ENCODE measurements at places on chromosomes 4 and X.
A peak's percentile ranks its signal among the peaks of the same experiment; 100 is the strongest.

DNA sequence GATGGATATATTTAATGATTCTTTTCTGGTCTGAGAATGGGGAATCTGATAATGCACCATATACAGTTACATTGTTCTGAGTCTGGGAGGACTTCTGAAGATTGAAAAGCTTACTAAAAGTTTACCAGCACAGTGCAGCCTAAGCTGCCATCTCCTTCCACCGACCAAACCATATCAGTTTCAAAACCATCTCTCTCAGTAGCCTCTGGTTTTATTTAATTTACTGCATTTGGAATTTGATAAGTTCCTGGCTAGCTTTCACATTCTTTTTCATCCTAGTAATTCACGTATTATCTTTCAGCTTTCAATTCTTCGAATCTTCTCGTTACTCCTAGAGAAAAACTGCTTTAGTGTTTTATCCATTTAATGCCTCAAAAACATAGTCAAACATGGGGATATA is 181.4 kb upstream of the HCCS start:
- DNase-seq = no peak

GRCh38 chr4:48490680-48491513 is 845 bp downstream of the ZAR1 start:
- no peak for DNase-seq

DNA sequence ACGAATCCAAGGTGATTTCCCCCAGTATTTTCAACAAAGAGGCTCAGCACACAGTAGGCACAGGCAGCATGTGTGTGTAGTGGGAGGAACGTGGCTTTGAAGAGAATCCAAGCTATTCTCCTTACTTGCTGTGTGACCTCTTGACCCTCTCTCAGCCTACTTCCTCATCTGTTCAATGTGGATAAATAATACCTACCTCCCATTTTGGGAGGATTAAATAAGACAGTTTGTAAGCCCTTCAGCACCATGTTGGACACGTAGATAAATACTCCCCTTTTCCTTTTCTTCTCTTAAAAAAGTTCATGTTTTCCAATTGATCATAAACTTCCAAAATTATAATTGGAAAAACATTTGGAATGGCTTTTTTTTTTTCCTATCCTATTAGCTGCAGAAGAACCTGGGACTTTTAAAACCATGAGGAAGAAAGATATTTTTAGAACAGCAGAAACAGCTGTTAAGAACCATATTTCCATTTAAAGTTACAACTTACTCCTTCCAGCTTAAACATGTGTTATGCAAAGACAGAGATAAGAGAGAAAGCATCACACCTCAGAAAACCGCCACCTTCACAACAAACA is 56.1 kb upstream of the TMEM131L start:
- no peak for DNase-seq

DNA sequence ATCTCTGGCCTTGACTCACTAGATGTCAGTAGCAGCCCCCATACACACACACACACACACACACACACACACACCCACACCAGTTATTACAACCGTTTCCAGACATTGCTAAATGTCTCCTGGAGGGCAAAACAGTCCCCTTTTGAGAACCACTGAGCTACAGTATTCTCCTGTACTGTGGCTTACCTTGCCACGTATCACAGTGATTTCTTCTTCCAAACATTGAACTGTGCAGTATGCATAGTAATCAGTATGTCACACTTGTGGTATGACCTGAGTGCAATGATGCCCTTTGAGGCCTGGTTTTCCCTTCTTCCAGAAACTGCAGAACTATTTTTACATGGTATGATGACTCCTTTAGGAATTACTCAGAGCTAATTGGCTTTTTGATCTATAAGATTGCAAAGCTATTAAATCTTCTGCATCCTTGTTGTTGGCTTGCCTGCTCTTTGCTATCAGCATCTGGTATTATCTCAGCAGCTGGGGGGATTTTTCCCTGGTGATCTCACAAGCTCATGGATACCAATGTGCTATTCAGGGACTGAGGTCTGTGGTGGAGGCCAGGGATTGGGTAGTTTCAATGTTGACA is 3.6 kb upstream of the THOC2 start:
- no peak for DNase-seq

GRCh38 chr4:99507762-99508161 is 3.1 kb upstream of the C4orf17 start:
- DNase-seq = no peak

DNA sequence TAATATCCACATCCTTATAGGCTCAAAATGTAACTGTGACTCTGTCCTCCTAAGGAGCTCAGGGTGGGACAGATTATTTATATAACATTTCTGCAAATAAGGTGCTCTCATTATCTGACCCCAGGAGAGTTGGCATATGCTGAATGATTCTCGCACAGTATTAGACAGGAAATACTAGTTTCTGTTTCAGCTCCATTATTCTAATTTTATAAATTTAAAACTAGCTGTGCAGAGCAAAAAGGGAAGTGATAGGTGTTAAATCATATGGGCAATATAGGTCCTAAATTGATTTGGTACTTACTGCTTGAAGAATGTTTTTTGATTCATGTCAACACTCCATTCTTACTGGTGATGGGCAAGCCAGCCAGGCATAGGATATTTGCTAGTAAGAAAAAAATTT is 141.5 kb downstream of the GLRA2 start:
- no peak for DNase-seq

DNA sequence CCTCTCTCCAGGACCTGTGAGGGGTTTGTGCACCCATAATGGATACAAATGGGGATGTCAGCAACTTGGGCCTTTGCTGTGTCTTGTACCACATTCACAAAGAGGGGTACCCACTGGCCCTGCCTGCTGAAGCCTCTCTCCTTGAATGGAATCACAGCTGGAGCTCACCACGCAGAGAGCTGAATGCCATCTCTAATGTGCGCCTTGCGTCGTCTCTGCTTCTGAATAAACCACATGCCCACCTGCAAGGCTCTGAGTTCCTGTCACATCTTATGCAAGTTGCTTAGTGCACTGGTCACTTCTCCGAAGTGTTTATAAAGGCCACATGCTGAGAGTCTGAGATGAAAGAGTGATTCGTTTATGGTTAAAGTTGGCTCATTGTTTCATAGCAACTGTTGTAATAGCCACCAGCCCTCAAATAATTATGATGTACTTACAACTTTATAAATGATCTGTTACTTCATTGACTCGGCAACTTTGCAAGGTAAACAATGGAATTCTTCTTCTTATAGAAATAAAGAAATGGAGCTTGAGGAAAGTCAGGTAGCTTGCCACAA is 6.2 kb upstream of the PUDP start:
- DNase-seq = no peak

DNA sequence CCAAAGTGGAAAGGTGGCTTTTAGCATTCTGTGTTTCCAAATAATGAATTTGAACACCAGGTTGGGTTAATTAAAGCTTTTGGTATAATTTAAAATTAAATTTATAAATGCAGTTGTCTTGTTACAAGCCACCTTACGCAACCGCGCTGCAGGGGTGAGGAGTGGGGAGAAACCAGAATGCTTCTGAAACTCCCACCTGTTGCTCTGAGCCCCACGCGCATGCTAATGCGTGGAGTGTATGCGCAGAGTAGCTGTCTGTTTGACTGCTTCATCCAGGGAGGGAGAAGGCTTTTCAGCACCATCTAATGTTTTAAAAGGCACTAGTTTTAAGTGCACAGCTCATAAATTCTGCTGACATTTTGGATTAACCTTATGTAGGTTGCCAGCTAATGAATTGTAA is 12.5 kb downstream of the OGT start:
- DNase-seq = no peak

DNA sequence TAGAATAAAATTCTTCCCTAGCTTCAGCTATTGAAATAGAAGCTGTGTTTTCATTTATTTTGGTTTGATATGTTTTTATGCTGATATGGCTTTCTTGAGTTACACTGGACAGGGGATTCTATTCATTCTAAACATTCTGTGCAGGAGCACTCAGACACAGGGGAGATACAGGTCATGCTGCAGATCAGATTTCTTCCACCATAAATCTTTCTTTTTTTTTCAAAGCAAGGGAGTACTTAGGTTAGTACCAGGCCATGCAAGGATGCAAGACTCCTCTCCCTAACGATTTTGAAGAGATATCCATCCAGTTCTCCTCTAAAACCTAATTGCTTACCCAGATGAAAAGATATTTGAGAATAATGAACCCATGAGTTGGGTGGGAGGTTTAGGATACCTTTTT is 21.4 kb downstream of the ETDC start:
- DNase-seq = no peak

- DNase-seq = peak; percentile 7
These were observed at the start of gene MID2 for GRCh38 chrX:107825698-107826237. Gene MID2, plus strand, starts transcription at chrX:107825866. Its CDS starts 561 bp downstream, at chrX:107826427.

- no peak for DNase-seq
These were observed 189.2 kb downstream of the SHROOM3 start for GRCh38 chr4:76624241-76624681.

DNA sequence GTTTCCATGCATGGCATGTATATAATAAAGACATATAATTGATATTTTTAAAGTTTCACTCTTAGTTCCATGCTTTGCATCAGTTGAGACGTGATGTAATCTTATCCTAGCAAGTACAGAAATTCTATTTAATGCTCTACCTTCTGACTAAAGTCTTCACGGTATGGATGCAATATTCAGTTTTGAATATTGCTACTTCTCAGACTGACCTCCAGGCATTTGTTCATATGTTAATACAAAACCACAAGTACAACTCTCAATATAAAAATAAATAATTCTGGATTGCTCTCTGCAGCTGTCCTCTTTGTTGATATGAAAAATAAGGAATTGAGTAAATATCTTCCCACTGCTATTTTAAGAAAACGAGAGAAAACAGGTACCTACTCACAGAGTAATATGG is 309.8 kb upstream of the HAND2 start:
- no peak for DNase-seq

GRCh38 chrX:130109429-130110378 is 593 bp downstream of the ELF4 start:
- no peak for DNase-seq

GRCh38 chr4:176680668-176681180 is 112.0 kb downstream of the VEGFC start:
- DNase-seq = no peak

DNA sequence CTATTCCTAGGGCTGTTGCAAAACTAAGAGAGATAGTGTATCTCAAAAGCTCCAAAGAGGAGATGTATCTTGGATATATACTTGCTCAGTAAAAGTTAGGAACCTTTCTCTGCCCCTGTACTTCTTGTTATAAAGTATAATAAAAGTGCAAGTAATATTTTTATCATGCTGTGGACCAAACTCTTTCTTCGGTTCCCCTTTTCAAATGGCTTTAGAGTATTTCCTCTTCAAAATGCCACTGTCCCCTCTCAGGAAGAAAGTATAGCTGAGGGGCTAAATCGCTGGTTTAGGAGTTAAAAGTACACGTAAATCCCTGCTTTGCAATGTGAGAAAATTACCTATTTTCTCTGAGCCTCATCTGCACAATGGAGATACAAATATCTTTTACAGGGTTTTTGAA is 169.1 kb upstream of the FTHL17 start:
- DNase-seq = no peak

DNA sequence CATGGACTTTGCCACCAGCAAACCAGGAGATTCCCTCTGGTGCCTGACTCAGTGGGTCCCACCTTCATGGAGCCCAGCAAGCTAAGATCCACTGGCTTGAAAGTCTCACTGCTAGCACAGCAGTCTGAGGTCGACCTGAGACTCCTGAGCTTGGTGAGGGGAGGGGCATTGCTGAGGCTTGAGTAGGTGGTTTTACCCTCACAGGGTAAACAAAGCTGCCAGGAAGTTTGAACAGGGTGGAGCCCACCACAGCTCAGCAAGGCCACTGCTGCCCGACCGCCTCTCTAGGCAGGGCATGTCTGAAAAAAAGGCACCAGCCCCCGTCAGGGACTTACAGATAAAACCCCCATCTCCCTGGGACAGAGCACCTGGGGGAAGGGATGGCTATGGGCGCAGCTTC is 28.1 kb downstream of the FAM9A start:
- no peak for DNase-seq

GRCh38 chr4:181685461-181685860 is 557.7 kb upstream of the TENM3 start:
- DNase-seq = no peak

DNA sequence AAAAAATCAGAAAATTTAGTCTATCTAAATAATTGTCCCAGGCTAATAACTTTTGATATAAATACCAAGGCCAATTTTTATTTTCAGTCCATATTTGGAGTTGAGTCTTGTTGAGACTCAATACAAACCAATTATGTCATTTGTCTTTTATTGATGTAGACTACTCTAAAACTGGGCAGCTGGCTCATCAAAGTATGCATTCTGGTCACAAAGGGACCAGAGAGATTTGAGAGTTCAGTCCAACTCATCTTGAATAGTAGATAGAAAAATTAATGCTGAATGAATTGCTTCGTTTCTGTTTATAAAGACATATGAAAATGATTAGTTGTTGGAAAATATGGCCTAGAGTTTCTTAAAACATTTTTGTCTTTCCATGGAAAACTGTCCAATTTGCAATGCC is 412.5 kb upstream of the KLHL4 start:
- DNase-seq = no peak

- DNase-seq = no peak
These were observed 124.5 kb upstream of the NOCT start for GRCh38 chr4:138890891-138891570.

- no peak for DNase-seq
These were observed 110.1 kb downstream of the LARP7 start for GRCh38 chr4:112747036-112747435.

GRCh38 chrX:70826715-70827114 is 81.8 kb downstream of the TEX11 start:
- no peak for DNase-seq

DNA sequence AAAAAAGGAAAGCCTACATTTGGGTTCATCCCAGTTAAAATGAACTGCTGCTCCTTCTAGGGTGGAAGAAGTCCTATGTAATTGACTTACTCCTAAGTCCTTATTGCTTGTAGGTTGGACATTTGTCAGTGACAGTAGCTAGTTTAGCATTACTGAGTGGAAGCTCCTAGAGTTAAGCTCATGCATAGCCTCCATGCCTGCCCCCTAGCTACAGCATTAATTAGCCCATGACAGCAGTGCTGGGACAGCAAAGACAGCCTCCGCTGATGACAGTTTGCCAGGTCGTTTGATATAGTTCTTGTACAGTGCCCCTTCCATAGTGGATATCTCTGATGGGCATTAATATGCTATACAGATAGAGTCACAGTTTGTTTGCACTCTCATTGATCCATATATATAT is 18.7 kb upstream of the GALNTL6 start:
- DNase-seq = no peak

Data from stimulated activated CD8-positive, alpha-beta memory T cell treated with anti-CD3 and anti-CD28 coated beads, Interleukin-2, amount 100 ng/mL, for 1 hour (primary cell).